ENCODE measurements at places on chromosomes 4 and X.

DNA sequence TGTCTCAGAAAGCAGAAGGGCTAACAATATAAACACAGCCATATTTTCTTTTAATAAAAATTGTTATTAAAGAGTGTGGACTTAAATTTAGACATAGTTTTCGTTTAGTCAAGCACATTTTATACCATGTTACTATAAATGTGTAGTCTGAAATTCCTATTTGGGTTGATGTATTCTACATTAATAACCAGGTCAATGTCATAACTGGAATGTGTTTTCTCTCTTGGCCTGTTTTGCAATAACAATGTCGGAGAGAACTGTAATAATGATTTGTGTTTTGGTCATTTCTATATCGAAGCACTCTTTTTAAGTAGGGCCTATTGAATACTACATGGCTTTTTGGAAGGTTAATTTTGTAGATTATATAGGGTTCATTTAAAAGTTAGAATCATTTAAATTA lies 5.5 kb downstream of the USO1 start:
- DNase-seq, result no peak

DNA sequence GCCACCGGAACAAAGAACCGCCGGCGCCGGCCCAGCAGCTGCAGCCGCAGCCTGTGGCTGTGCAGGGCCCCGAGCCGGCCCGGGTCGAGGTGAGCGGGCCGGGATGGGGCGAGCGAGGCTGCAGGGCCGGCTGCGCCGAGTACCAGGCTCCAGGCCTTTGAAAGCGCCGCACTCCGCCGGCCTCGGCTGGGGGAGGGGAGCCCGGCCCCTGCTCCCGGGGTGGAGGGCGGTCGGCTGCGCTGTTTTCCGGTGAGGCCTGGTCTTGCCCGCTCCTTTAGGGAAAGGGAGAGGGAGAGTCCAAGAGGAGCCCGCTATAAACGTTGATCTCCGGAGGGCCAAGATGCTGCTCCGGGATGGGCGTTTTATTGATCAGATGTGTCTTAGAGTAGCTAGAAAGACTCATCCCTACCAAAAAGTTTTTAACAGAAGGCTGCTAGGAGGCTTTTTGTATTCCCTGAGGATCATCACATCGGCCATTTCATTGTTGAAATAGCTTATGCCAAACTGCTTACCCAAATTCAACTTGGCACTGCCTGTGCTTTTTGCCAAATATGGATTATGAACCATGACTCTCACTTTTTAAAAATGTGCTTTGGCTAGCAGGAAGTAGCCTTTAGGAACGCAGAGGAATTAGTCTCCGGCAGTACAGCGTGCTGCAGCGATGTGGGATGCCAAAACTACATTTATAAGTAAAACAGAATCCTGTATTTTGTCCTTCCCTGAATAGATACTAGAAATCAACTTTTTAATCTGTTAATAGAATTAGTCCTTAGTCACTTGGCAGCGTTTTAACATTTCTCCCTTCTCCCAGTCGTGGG lies 760 bp downstream of the TMEM165 start:
- no peak for DNase-seq

GRCh38 chr4:166498546-166498945 lies 625.5 kb downstream of the TLL1 start:
- no peak for DNase-seq

GRCh38 chr4:113358784-113359183 lies 309.3 kb downstream of the ANK2 start:
- DNase-seq, result no peak

Data from stimulated activated CD8-positive, alpha-beta memory T cell treated with anti-CD3 and anti-CD28 coated beads, Interleukin-15, amount 100 ng/mL, for 24 hours (primary cell).